ENCODE measurements at places on chromosomes 5 and 9.

DNA sequence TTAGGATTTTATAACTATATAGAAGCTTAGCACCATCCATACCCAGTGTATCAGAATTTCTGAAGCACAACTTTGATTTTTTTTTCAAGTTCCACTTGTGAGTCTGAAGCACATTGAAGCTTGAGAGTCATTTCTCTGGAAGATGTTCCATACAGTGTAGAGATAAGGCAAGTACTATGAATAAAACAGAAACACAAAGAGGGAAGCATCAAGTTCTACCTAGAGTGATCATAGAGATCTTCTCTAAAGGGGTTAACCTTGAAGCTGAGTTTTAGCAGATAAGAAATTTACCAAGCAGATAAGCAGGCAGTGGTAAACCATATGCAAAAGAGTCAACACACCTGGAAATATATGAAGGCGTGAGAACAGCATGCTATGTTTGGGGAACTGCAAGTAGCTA lies 125.3 kb downstream of the MCTP1 start:
- DNase-seq = no peak

DNA sequence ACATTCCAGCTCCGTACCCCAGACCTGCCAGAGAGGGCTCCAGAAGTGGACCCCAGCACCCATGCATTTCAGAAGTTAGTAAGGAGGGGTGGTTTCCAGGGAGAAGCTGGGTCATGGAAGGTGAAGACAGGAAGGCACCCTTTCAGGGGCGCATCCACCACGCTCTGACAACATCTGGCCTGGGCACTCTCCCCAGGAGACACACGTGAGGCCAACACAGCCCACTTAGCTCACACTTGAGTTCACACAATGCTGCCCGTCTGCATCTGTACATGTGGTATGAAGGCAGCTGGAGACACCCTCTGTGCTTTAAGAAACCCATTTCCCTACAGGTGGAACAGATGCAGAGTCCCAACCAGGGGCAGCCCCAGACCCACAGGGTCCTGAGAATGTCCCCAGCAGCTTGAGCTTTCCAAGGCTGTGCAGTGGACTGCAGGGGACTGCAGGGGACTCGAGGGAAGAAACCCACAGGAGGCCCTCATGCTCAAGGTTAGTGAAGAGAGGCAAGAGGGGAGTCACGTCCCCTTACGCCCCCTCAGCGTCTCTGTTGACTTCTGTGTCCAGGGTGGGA lies 326.8 kb upstream of the IRX1 start:
- DNase-seq = no peak

- no peak for DNase-seq
These were observed 830 bp downstream of the PRRC1 start for GRCh38 chr5:127518319-127518621.

DNA sequence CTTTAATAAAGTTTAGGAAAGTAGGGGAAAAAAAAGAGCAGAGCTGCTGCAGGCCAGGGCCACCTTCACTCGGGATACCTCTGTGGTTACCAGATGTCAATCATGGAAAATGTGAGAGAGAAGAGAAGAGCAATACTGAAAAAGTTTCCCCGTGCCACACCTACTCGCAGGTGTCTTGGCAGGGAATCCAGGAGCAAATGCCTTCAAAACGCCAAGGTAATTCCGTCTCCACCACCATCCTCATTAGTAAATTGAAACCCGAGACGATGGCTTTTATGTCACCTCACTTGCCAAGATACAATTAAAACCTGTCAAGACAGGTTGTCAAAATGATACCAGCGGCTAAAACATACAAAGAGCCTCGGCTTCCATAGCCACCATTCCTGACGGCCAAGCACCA lies 49.7 kb downstream of the FAM81B start:
- DNase-seq = no peak

DNA sequence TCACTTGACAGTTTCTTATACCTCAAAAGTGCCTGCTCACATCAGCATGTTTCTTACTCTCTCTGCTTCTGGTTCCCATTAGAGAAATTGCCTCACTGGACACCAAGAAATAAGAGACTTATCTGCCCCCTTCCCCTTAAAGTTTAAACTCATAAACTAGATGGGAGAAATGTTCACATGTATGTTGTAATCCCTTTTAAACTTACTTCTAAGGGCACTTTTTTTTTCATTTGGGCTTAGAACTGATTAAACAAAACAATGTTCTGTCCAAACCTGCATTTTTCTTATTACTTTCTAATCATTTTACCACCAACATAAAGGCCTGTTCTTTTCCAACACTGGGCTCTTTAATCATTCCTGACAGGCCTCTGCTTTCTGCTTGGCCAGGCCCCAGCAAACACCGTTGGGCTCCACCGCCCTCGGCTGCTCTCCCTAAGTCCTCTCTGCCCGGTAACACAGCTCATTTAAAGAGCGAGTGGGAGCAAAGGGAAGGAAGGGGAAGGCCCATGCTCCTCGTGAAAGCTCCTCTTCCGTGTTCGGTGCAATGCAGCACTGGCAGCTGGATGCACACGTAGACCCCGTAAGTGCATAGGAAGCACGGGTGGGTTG lies 53.4 kb downstream of the ROR2 start:
- DNase-seq = no peak

DNA sequence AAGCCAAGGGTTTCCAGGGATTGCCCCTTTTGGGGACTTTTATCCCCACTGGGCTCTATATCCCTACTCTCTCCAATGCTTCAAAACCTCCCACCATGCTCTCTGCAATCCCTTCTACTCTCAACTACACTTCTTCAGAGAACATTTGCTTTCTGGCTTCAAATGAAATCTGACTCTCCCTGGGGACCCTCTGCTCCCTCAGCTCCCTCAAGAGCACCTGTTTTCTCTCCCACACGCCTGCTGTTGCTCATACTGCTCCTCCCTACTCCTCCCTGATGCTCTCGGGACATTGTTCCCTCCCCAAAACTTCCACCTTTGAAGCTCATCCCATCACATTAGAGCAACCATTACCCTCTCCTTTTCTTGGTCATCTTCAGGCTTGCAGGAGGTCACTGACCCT lies 344.9 kb downstream of the CDK5RAP2 start:
- DNase-seq = no peak

DNA sequence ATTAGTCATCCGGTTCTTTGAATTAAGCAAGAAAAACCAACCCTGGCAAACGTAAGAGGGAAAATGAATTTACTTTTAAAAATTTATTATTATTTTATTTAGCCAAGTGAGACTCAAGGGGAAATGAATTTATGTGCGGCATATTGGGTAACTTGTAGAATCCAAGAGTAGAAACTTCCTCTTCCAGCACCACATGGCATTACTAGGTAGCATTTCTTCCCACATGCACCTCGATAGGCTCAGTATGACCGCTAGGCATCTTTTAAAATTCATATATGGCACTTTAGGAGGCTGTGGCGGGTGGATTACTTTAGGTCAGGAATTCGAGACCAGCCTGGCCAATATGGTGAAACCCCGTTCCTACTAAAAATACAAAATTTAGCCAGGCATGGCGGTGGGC lies 17.6 kb upstream of the MYO10 start:
- DNase-seq = no peak

DNA sequence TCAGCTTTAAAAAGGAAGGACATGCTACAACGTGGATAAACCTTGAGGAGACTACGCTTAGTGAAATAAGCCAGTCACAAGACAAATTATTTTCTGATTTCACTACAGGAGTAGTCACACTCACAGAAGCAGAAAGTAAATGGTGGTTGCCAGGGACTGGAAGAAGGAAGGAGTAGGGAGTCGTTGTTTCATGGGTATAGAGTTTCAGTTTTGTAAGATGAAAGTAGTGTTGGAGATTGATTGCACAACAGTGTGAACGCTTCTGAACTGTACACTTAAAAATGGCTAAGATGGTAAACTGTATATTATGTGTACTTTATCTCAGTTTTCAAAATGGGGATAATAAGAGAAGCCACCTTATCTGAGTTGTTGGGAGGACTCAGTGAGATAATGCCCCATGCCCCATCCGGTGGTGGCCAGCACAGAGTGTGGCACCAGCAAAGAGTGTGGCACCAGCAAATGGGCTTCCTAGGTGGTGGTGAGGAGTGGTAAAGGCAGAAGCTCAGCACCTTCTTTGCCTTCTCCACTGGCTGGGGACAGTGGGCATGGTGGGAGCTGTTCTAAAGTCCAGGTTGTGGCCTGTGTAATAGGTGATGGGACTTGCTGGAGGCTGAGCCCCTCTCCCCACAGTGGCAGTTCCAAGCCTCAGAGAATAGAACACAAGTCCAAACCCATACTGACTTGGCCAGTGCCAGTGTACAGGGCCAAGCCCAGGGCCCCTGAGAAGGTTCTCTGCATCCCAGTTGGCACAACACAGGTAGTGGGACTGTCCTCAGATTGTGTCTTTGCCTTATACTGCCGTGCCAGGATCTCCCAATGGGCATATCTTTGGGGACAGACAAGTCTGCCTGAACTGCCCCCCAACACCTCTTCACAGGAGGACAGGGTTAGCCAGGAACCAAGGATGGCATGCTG lies 4.4 kb downstream of the SLC22A4 start:
- no peak for DNase-seq

DNA sequence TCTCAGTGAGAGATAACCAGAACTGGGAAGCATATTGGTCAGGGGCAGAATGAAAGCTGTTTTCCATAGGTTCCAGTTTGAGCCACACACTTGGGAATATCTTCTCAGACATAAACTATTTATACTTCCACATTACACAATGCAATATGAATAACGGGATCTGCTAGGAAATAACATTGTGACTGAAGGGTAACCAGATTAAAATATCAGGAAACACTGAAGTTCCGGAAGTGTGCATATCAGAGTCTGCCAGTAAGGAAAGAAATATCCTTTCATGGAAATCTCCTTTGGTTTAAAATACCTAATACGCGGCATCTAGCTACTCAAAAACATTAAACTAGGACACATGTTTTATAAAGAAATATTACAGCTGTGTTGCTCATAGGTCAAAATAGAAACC lies 56.3 kb downstream of the ST8SIA4 start:
- DNase-seq = no peak

- DNase-seq = no peak
These were observed 10.5 kb downstream of the PJA2 start for GRCh38 chr5:109399092-109399759.

DNA sequence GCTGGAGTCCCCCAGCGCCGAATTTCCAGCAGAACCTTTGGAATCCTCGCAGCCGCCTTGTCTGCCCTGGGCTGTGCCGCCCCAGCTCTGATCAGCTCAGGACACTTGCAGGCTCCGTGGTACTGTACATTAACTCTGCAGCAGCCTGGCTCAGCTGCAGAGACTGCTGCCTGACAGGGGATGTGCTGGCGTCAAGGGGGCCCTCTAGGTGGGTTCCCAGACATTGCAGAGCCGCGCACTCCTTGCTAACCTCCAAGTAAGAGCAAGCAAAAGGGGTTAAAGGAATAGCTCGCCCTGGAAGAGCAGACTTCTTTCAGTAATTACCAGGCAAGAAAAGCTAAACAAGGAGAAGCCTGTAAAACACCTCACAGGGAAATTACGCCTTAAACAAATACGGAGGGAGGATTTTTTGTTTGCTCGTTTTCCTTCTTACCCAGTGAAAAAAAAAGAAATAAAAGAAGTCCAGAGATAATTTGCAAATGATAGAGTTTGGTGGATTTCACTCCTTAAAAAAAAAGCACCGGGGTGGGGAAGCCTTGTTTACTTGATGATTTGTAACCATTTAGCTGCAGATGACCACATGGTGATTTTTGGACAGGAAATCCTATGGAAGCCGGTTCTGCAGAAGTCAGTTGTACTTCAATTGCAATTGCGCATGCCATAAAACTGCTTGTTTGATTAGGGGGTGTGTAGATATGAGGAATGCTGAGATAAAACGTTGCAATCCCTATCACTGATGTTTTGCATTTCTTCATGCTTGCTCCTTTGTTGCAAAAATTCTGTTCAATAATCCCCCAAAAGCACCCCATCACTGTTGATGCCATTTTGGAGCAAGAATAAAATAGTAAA lies 305.8 kb downstream of the PDE4D start:
- no peak for DNase-seq
